LHCN-M2 (cell line): ENCODE measurements at places on chromosomes 12 and 14. TPM values are rescaled to one million over a fixed set of nuclear protein-coding genes. Genes with fewer than 3 reads are reported as not detected.

Gene PLA2G1B
- total RNA-seq: not detected in 2 replicates

Gene IRAK3
- total RNA-seq: 0.63 and 1.3 TPM in 2 replicates

Gene TRPV4
- 0.34 TPM in 1 of 2 replicates, not detected in the other for total RNA-seq

Gene FAM222A
- total RNA-seq: 1.2 and 1.7 TPM in 2 replicates

Gene SMCO3
- total RNA-seq: not detected in 2 replicates

Gene EML5
- total RNA-seq: 0.06 and 0.17 TPM in 2 replicates

Gene AQP2
- not detected in 2 replicates for total RNA-seq

Gene KERA
- not detected in 2 replicates for total RNA-seq

Gene CLEC1B
- not detected in 2 replicates for total RNA-seq

Gene RDH5
- total RNA-seq: 147 and 216 TPM in 2 replicates

Gene RND1
- not detected in 2 replicates for total RNA-seq

Gene OR4E2
- total RNA-seq: not detected in 2 replicates

Gene PLEKHA5
- 6.7 and 7.5 TPM in 2 replicates for total RNA-seq

Gene ADAMTS20
- total RNA-seq: 0.17 and 0.32 TPM in 2 replicates

Gene A2ML1
- total RNA-seq: not detected in 2 replicates

Gene KRT77
- not detected in 2 replicates for total RNA-seq

Gene TSPAN19
- 0.06 TPM in 2 replicates for total RNA-seq

Gene LRTM2
- not detected in 2 replicates for total RNA-seq

Gene CAPZA3
- total RNA-seq: not detected in 2 replicates

Gene RAB5B
- total RNA-seq: 46.7 and 60.3 TPM in 2 replicates

Gene PSMB11
- total RNA-seq: not detected in 2 replicates

Gene SIX6
- total RNA-seq: not detected in 2 replicates

Gene LPCAT3
- total RNA-seq: 14.6 and 20.4 TPM in 2 replicates

Gene ABCD2
- 0.06 and 0.40 TPM in 2 replicates for total RNA-seq

Gene ACVRL1
- 1.5 and 2.6 TPM in 2 replicates for total RNA-seq

Gene KCNMB4
- 0.75 and 0.90 TPM in 2 replicates for total RNA-seq

Gene KLRB1
- total RNA-seq: not detected in 2 replicates
